Activated T-helper 2 cell treated with anti-CD3 and anti-CD28 coated beads, Interferon-gamma antibody, Interleukin-2, Interleukin-4, amounts not matched to agents 10 μg/mL and 5 μg/mL and 100 μg/mL, durations not matched to agents 14 hours and 24 hours and 36 hours (primary cell): ENCODE measurements at places on chromosomes 5 and 9. TPM values are rescaled to one million over a fixed set of nuclear protein-coding genes. Genes with fewer than 3 reads are reported as not detected.

The ZSWIM6 gene
- total RNA-seq: 8.9 TPM in 2 replicates

The PCDHGC5 gene
- total RNA-seq: not detected in 2 replicates

The GADD45G gene
- 18.4 and 19.9 TPM in 2 replicates for total RNA-seq

The KIF24 gene
- total RNA-seq: 4.8 and 5.0 TPM in 2 replicates

The DMGDH gene
- total RNA-seq: 0.37 and 0.41 TPM in 2 replicates
